Stimulated activated CD8-positive, alpha-beta memory T cell treated with anti-CD3 and anti-CD28 coated beads, Interleukin-7, amount 100 ng/mL, for 4 hours (primary cell): ENCODE measurements at places on chromosomes 6 and 20.

DNA sequence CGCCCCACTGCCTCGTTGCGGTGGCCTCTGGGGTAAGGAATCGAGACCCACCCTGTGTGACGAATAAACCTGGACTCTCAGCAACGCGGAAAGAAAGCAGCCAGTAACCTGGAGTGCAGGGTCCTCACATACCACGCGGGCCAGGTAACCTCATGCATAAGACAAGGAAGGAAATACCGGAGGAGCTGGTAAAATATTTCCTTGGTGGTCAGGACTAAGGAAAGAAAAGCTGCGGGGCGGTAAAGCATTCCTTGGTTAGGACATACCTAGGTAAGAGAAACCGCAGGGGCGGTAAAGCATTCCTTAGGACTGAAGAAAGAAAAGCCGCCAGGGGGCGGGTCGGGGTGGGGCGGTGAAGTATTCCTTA, 80.7 kb downstream of the SYTL3 start:
- DNase-seq = no peak

GRCh38 chr6:111739257-111739696, 133.6 kb upstream of the TRAF3IP2 start:
- DNase-seq = no peak

GRCh38 chr6:66396549-66396948, 689.5 kb upstream of the EYS start:
- DNase-seq = no peak

DNA sequence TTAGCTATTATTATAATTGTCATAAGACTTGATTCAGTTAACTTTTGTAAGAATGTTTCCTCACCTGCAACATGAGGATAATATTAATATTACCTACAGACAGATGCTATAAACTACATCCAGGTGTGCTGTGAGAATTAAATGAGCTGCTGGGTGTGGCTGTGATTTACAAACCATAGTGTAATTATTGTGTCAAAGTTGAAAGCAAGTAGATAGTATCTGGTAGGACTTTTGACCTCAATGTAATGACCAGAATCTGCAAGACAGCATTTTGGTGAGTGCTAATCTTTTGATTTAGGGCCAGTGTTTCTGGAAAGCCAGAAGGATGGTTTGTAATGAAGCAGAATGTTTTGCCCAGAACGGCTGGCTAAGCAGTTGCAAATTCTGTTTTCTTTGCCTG, 162.5 kb downstream of the TRMT11 start:
- no peak for DNase-seq

GRCh38 chr6:158371261-158371660, 59.0 kb downstream of the TULP4 start:
- no peak for DNase-seq

DNA sequence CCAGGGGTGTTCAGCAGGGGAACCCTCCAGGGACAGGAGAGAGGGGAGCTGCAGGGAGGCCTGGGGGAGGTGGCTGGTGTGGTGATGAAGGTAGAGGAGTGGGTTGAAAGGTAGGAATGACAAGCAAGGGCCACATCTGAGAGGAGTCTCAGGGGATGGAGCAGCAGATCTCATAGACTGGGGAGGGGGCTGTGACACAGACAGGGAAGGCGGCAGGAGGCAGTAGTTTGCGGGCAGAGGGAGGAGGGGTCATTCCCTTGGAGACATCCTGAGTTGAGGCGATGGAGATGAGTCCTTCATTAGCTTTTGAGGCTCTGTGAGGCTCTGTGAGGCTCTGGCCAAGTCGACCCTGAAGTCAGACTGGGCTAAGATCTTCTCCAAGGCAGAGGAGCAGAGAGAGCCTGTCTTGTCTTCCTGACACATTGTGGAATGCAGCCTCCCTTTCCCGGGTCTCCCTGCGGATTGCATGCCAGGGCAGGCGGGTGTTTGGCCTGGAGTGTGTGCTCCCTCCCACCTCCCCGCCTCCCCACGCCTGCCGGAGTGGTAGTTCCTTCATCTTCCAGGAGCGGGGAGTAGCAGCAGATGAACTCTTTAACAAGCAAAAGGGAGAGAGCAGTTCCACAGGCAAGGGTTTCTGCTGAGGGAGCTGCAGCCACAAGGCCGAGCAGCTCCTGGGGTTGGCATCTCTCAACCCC, 34.3 kb upstream of the MLN start:
- no peak for DNase-seq

GRCh38 chr6:108988296-108988695, 106.3 kb downstream of the SESN1 start:
- no peak for DNase-seq

DNA sequence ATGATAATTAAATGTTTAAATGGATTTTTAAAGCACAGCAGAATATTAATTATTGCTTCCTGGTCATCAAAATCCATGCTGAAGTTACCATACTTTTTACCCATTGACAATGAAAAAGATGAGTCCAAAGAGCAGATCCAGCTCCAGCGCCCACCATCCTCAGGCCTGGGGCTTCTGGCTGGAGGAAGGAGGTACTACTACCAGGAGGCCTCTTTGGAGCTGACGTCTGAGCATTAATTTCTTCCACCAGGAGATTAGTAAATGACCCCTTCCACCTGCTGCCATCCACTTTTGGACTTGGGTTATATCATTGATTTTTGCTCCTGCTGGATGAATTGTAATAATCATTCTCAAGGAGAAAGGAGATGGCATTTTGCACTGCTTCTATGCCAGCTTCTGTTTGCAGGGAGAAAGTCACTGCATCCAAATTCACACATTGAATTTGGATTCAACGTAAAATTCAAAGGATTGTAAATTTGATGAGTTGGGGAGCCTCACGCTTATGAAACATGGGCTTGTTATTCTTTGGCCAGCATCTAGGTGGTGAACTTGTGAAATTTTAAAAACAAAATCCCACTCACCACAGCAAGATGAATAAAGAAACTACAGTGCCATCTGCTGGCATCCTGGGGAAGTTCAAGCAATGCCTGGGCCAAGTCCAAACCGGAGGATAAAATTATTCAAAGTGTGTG, 121.8 kb downstream of the SASH1 start:
- peak; percentile 9 for DNase-seq

DNA sequence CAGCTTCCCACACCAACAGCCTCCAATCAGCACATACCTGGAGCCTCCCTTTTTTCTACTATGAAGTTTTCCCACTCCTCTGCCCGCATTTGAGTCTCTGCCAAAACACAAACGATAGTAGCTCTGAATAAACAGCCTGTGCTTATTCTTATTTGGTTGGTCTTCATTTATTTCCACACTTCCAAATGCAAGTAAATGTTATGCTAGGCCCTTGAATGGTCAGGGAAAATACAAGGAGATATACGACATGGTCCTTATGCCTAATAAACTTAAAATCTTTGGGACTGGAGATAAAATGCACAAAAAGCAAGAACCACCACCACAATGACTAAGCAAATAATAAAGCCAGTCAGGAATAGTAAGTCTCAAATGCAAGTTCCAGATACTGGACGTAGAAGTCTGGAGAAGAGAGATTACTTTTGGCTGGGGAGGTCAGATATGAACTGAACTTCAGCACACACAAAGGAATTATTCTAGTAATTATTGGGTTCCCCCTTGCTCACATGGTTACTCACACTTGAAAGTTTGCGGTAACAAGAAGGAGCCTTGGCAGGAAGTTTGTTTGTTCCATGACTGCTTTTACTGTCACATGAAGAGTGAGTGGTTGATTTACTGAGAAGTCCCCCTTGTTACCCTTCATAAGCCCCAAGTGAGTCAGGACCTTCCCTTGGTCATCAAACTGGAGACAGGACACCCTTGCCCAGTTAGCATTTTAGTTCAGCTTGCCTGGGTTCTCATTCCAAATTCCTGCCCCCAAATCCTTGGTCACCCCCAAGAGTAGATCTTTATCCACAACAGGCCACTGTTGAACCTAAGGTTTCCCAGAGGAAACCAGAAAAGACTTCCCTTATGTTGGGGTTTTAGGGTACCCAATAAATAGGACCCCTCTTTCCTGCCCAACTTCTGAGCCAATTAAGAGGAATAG, 511.2 kb upstream of the JARID2 start:
- peak; percentile 30 for DNase-seq

- no peak for DNase-seq
Observed at GRCh38 chr6:146915671-146916127, 288.5 kb upstream of the STXBP5 start.

GRCh38 chr6:33714385-33715040, 3.0 kb upstream of the UQCC2 start:
- DNase-seq = no peak

DNA sequence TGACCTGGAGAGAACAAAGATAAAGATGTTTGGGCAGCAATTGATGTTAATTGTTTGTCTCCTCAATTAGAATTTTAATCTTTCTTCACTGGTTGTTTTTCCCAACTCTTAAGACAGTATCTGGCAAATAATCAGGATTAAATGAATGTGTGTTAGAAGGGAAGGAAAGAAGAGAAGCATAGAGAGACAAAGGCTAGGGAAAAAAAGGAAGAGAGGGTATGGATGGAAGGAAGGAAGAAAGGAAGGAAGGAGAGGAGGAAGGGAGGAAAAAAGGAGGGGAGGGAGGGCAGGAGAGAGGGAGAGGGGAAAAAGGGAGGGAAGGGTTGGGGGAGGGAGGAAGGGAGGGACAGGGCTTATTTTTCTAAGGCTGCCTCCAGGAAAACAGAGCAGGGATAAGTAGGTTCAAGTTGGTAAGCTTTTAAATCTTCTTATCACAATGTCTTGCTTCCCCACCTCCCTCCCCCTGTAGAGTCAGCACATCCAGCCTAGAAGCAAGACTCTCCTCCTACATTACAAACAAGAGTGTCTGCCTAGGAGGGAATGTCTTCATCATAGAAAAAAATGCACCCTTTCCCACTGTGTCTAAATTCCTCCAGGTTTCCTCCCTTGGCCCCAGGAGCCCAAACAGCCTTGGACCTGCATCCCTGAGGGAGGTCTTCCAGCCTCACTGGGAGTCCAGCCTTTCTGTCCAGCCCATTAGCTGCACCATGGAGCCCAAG, 447.8 kb upstream of the JARID2 start:
- DNase-seq = no peak

DNA sequence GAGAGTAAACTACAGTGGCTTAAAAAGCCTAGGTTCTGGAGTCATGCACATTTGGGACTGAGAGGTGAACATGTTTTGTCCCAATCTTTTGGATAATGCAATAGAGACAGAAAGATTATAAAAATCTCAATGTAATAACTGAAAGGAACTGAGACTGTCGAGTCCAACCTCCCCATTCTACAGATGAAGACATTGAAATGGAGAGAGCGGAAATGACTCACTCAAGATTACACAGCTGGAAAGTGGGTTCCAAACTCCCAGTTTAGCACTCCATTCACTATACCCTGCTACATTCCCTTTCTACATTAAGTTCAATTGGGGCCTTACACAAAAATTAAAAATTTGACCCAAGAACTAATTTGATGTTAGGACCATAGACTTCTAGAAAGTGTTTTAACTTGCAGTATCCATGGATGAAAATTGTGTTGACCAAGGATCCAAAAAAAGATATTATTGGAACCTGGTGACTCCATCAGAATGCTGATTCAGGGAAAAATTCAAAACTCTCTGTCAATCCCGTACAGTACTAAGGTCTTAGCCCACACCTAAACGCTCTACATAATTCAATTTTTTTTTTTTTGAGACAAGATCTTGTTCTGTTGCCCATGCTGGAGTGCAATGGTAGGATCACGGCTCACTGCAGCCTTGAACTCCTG, 1.5 kb upstream of the ILRUN start:
- no peak for DNase-seq

- DNase-seq = no peak
Observed at GRCh38 chr20:4476903-4477500, 244.7 kb upstream of the PRND start.

DNA sequence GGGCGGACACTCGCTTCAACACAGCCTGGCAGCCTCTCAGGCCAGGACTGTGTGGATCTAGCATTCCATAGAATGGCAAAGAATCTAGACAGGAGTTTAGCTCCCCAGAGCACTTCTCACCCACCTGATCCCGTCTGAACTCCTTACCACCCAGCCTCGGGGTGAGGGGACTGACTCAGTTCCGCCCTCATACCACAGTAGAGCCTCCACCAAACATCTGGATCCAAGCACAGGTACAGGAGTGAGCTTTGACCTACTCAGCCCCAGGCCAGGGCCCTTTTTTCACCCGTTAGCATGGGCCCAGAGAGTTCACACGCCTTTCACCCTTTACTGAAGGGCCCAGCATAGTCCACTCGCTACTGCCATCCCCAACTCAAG, 715 bp downstream of the PSMF1 start:
- DNase-seq = no peak

- DNase-seq = no peak
Observed at GRCh38 chr6:33634161-33634727, 13.1 kb downstream of the ITPR3 start.

- peak; percentile 80 for DNase-seq
Observed at GRCh38 chr6:31497531-31498476, at the start of gene MICB. TSS of gene MICB (plus strand) at chr6:31498145. CDS start at chr6:31498194, 49 bp downstream.

GRCh38 chr6:15274692-15275387, 29.0 kb downstream of the JARID2 start:
- no peak for DNase-seq

DNA sequence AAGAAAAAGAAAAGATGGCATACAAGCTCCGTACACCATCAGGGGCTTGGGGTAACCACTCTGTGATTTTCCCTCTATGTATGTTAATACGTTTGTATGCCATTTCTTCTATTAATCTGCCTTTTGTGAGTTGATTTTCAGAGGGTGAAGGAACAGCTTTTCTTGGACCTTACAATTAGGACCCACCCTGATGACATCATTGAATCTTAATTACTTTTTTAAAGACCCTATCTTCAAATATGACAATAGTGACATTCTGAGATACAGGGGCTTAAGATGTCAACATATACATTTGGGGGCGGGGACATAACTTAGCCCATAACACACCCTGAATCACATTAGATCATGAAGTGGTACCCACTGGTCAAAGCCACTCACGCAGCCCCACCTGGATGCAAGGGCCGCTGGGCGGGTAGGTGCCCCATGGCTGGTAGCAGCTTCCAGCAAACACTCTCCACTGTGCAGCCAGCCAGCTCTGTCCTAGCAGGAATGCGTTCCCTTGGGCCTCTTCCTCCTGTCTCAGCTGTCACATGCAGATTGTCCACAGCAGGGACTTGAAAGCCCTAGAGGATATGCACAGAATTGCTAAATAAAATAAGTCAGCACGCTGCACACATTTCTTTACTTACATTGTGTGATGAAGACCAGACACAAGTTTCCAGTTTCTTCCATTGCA, 74.5 kb downstream of the FOXF2 start:
- no peak for DNase-seq

DNA sequence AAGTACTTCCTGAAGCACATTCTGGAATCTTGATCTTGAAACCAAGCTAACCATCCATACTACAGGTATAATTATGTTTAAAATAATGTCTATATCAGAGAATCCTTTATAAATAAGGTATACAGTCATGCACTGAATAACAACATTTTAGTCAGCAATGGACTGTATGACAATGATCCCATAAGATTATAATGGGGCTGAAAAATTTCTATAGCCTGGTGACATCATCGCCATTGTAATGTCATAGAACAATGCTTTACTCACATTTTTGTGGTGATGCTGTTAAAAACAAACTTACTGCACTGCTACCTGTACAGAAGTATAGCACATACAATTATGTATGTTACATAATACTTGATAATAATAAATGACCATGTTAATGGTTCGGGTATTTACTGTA, 31.8 kb downstream of the RNF146 start:
- no peak for DNase-seq

GRCh38 chr6:169895000-169895759, 143.8 kb downstream of the ERMARD start:
- DNase-seq = no peak
